Uterus (tissue), 4 donors: ENCODE measurements at places on chromosomes 4 and X. TPM values are rescaled to one million over a fixed set of nuclear protein-coding genes. Genes with fewer than 3 reads are reported as not detected.

DNA sequence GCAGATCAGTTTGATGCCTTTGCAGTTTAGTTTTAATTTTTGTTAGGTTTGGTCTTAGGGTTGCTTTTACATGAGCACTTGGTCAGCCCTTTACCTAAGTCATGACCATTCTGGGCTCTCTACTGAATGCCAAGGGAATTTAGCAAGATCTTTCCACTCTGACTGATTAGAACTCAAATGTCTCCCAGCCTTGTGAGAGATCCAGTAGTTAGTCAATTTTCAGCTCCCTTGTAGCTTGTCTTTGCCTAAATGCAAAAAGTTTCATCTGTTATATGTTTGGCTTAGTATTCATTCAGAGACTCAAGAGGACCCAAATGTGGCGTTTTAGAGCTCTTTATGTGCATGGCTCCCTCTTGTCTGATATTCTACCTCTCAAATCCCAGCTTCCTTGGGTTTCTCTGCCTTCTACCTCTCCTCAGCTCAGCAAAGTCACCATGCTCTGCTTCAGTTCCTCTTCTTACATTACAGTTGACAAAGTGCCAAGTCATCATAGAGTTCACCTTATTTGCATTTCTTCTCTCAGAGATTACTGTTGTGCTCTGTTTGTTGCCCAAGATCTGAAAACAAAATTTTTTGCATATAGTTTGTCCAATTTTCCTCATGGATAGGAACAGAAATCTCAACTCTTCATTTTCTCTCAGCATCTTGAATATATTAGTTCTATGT is 17.5 kb upstream of the JAKMIP1 start:
- H3K4me3 ChIP-seq = no peak overlapping the region
- H3K36me3 ChIP-seq = no peaks in the 10 kb centered on the region
- no peaks in the 10 kb centered on the region for H3K4me1 ChIP-seq
- peaks cover 15% of the 10 kb centered on the region for H3K27me3 ChIP-seq

DNA sequence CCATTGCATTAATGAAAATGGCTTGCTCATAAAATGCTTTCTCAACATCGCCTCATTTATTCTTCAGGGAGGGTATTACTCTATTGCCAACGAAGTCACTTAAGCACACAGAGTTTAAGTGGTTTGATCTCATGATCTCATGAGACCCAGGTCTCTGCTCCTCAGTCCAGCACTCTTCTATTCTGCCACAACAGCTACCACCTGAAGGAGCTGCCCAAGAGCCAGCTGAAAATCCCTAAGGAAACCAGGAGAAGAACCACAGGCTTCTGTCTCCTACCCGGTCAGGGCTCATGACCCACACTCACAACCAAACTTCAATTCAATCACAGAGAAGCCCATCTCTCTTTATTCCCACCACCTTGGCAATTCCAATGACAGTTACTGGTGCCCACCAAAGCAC is 85.5 kb upstream of the GPM6B start:
- no peak overlapping the region for H3K4me3 ChIP-seq
- H3K27ac ChIP-seq = no peak overlapping the region
- no peak for DNase-seq
- no peaks in the 10 kb centered on the region for H3K4me1 ChIP-seq

GRCh38 chr4:24801136-24801855 is 5.9 kb downstream of the SOD3 start:
- H3K27me3 ChIP-seq = no peaks in the 10 kb centered on the region
- H3K4me1 ChIP-seq = no peaks in the 10 kb centered on the region
- H3K4me3 ChIP-seq = no peak overlapping the region
- no peak for DNase-seq
- no peak overlapping the region for H3K27ac ChIP-seq
- H3K36me3 ChIP-seq = no peaks in the 10 kb centered on the region

- no peak overlapping the region for H3K4me3 ChIP-seq
- H3K27me3 ChIP-seq = no peaks in the 10 kb centered on the region
- no peaks in the 10 kb centered on the region for H3K4me1 ChIP-seq
- H3K27ac ChIP-seq = no peak overlapping the region
- DNase-seq = no peak
- H3K36me3 ChIP-seq = no peaks in the 10 kb centered on the region
These were observed 953 bp downstream of the EPGN start for GRCh38 chr4:74309223-74309622.

DNA sequence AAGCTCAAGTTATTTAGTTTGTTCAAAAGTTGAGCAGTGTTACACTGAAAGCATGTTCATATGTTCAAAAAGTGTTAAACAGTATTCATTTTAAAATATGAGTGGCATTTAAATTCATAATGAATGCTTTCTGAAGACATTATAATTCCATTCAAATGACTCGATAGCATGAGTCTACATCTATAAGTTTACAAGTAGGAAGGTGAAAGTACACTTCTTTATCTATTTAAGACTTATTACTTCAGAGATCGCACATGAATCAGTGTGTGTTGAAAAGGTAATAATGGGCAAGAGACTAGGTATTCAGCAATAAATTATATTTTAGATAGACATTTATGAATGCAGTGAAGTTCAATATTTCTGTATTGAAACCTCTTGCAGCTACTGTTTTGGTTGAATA is 456.1 kb downstream of the GRXCR1 start:
- DNase-seq = no peak
- no peak overlapping the region for H3K27ac ChIP-seq
- no peak overlapping the region for H3K4me3 ChIP-seq
- H3K36me3 ChIP-seq = no peaks in the 10 kb centered on the region
- H3K27me3 ChIP-seq = no peaks in the 10 kb centered on the region

DNA sequence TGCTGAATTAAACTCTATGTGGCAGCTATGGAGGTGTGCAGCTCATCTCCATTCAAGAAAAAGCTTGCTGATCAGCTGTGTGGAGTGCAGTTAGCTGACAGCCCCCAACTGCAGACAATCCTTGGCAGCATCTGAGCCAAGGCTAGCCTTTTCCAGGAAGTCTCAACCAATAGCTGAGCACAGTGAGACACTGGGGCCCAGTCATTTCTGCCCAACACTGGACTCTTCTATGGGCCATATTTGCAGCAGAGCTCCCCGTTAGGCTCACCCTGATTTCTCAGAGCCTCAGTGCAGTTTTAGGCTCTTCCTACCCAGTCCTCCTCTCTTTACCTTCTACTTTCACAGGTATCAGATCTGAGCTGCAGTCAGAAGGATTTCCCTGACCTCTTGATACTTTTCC is 12.9 kb downstream of the DDX53 start:
- no peak overlapping the region for H3K4me3 ChIP-seq
- no peaks in the 10 kb centered on the region for H3K27me3 ChIP-seq
- H3K36me3 ChIP-seq = no peaks in the 10 kb centered on the region
- no peak for DNase-seq

DNA sequence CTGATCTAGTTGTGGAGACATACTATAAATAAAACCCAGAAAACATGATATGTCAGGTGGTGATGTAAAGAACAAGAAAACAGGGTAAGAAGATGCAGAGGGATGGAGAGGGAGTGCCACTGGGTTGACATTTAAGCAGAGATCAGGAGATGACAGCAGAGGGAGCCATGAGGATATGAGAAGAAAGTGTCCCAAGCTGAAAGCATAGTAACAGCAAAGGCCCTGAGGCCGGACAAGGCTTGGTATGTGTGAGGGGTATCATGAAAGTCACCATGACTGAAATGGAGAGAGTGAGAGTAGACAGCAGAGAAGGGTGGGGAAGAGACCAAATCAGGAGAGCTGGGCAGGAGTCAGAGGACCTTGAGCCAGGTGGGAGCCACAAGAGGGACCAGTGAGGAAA is 3.4 kb downstream of the GPKOW start:
- H3K36me3 ChIP-seq = no peaks in the 10 kb centered on the region
- no peaks in the 10 kb centered on the region for H3K4me1 ChIP-seq
- no peak overlapping the region for H3K4me3 ChIP-seq
- DNase-seq = no peak
- H3K27ac ChIP-seq = no peak overlapping the region

DNA sequence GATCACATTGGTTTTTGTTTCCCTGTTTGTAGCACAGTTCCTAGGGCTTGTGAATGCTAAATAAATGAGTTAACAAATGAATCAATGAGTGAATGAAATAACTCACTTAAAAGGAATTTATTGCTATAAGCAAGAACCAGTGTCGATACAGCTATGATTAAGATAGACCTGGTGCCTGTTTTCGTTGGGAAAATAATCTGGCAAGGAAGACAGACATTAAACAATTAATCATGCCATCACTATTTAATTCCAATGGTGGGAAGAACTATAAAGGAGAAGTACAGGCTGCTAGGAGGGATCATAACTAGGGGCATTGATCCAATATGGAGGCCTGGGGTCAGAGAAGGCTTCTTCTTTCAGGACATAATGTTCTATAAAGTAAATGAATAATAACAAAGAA is 4.5 kb upstream of the CBR4 start:
- peak overlapping the region; percentile 35 for H3K27ac ChIP-seq
- DNase-seq = no peak
- no peaks in the 10 kb centered on the region for H3K36me3 ChIP-seq
- H3K4me1 ChIP-seq = no peaks in the 10 kb centered on the region

- H3K27ac ChIP-seq = no peak overlapping the region
- no peaks in the 10 kb centered on the region for H3K36me3 ChIP-seq
- no peaks in the 10 kb centered on the region for H3K4me1 ChIP-seq
- DNase-seq = no peak
- no peak overlapping the region for H3K4me3 ChIP-seq
These were observed 232.1 kb downstream of the DCLK2 start for GRCh38 chr4:150310159-150310895.

DNA sequence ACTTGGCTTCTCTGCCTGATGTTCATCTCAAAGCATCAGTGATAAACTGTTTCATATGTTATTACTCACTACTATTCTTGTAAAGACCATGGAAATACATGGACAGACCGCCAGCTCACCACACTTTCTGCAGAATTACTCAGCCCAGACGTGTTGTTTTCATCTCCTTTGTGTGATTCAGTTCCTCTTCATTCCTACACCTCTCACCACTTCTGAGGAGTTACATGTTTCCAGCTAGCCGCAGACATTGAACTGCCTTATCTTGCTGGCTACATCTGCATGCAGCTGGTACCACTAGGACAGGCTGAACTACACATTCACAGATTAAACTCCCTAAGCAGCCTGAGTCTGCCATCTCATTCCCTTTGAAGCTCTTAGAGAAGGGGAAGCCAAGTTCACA is 443.2 kb upstream of the FGF16 start:
- no peaks in the 10 kb centered on the region for H3K36me3 ChIP-seq
- no peaks in the 10 kb centered on the region for H3K4me1 ChIP-seq
- DNase-seq = no peak
- H3K27ac ChIP-seq = no peak overlapping the region

DNA sequence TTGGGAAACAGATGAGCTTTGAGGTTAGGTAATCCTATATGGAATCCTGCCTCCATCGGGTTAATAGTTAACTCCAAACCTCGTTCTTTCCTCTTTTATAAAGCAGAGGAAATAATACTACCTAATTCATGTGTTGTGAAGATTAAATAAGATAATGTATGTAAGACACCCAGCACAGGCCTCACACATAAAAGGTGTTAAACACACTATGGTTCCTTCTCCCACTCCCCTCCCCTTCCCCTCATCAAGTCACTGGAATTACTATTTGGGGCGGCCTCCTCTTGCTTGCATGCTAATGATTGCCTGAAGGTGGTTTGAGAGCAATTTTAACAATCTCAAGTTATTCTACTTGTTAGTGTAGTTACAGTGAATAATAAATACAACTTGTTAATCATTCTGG is 404.4 kb upstream of the RASGEF1B start:
- H3K27me3 ChIP-seq = no peaks in the 10 kb centered on the region
- H3K27ac ChIP-seq = no peak overlapping the region
- no peaks in the 10 kb centered on the region for H3K4me1 ChIP-seq
- no peak for DNase-seq
- H3K4me3 ChIP-seq = no peak overlapping the region

DNA sequence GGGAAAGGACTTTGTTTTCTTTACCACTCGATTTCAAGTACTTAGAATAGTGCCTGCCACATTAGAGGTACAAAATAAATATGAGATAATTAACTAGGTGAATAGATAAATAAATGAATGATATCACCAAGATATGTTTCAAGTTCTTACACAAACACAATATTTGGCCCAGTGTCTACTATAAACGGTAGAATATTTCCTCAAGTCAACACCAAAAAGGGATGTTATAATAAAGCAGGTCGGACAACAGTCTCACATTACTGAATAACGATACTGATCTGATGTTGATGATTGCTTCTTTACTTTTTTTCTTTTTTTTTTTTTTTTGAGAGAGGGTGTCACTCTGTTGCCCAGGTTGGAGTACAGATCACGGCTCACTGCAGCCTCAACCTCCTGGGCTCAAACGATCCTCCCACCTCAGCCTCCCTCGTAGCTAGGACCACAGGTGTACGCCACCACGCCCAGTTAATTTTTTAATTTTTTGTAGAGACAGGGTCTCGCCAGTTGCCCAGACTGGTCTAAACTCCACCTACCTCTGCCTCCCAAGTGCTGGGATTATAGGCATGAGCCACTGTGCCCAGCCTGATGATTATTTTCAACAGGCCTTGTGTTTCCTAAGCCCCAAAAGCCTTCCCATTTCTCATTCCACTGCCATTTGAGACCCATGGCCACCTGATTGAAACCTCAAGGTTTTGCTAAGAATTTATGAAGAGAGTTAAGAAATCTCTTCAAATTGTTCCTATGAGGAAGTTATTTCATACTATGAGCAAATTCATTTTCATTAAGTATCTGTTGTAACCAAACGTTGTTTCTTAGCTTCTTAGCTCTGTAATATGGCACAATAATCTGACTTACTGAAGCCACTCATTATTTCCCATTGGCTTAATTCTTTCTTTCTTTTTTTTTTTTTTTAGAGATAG is 2.3 kb downstream of the MANBA start:
- no peak overlapping the region for H3K4me3 ChIP-seq
- no peaks in the 10 kb centered on the region for H3K27me3 ChIP-seq
- no peaks in the 10 kb centered on the region for H3K36me3 ChIP-seq
- H3K4me1 ChIP-seq = no peaks in the 10 kb centered on the region

GABRE gene
- 54.2 TPM for total RNA-seq

GPR82 gene
- total RNA-seq = not detected

CT45A5 gene
- not detected for total RNA-seq

NHSL2 gene
- total RNA-seq = 7.6 TPM

RAB41 gene
- total RNA-seq = not detected

RPS6KA6 gene
- 11.8 TPM for total RNA-seq

ARHGEF6 gene
- 25.6 TPM for total RNA-seq

KLHL4 gene
- 1.5 TPM for total RNA-seq

PACRGL gene
- 30.0 TPM for total RNA-seq

DCAF12L2 gene
- 0.51 TPM for total RNA-seq

OFD1 gene
- total RNA-seq = 40.7 TPM
